ENCODE measurements at places on chromosomes 2 and 18.

DNA sequence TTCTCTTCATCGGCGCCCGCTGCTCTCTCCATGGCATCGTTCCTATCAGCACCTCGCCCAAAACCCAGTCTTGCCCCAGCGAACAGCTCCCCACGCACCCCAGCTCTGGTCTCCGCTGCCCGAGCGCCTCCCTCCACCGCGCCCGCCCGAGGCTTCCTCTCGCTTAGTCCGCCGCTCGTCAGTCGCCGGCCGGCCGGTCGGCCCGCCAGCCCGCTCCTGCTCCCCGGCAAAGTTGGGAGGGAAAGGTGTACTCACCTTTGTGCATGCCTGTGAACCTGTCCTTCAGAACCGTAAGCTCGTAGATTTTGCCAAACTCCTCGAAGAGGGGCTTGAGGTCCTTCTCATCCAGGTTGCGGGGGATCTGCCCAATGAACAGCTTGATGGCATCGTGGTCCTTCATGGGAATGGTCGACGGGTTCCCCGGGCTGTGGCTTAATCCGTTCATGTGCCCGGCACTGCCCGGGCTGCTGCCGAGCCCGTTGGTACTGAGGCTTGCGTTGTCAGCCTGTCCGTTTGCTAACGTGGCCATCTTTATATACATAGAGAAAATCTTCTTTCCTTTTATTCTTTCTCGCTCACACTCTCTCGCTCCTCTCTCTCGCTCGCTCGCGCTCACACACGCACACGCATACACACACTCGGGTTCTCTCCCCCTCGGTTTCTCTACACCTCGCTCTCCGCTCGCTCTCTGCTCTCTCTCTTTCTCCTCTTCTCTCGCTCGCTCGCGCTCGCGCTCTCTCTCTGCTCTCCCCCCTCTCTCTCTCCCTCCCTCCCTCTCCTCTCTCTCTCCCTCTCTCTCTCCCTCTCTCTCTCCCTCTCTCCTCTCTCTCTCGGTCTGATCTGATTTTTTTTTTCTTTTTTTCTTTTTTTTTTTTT is at the start of gene CELF4:
Gene CELF4, minus strand, starts transcription at position 698 of the 876 bp plus-strand sequence.
- DNase-seq: peak; percentile 42

DNA sequence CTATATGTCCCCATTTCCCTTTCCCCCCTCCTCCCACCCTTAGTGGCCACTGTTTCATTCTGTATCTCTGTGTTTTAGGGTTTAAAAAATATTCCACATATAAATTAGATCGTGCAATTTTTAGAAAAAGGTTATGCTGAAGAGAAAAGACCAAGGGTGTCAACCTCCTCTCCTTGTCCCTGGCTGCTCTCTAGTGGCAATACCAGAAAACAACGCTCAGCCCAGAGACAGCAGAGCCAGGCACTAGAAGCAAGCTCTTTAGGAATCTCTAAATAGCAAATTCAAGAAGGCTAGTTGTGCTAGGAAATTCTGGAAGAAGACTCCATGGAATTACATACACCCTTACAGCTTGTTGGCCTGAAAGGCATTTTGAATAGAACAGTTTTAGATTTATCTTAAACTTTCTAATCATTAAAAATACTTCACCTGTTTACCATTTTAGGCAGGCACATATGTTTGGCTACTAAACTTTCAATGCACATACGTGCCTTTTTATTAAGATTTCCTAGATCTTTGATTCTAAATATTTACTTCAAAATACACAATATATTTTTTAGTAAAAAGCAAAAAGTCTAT is 35.1 kb upstream of the RASGRP3 start:
- DNase-seq: no peak

GRCh38 chr18:35192415-35192814 is 48.4 kb upstream of the ZNF397 start:
- peak; percentile 45 for DNase-seq

- no peak for DNase-seq
Observed at GRCh38 chr2:170763232-170763631, 6.9 kb upstream of the ERICH2 start.

DNA sequence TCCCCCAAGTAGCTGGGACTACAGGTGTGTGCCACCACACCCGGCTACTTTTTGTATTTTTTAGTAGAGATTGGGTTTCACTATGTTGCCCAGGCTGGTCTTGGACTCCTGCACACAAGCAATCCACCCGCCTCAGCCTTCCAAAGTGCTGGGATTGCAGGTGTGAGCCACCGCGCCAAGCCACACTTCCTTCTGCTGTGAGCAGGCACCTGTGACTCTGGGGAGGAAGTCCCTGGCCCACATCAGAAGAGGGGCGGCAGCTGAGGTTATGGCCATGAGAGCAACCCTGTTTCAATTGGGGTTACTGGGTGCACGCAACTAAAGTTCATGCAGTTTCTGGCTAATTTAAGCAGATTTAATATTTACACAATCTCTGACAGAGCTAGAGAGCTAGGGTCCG is 91.0 kb downstream of the PLB1 start:
- DNase-seq: no peak

GRCh38 chr2:224183086-224183485 is 144.0 kb upstream of the SERPINE2 start:
- no peak for DNase-seq

Measured in NCI-H446 treated with DMSO at 0.1 percent for 48 hours (cell line).